ENCODE measurements at places on chromosomes 11 and 22.

DNA sequence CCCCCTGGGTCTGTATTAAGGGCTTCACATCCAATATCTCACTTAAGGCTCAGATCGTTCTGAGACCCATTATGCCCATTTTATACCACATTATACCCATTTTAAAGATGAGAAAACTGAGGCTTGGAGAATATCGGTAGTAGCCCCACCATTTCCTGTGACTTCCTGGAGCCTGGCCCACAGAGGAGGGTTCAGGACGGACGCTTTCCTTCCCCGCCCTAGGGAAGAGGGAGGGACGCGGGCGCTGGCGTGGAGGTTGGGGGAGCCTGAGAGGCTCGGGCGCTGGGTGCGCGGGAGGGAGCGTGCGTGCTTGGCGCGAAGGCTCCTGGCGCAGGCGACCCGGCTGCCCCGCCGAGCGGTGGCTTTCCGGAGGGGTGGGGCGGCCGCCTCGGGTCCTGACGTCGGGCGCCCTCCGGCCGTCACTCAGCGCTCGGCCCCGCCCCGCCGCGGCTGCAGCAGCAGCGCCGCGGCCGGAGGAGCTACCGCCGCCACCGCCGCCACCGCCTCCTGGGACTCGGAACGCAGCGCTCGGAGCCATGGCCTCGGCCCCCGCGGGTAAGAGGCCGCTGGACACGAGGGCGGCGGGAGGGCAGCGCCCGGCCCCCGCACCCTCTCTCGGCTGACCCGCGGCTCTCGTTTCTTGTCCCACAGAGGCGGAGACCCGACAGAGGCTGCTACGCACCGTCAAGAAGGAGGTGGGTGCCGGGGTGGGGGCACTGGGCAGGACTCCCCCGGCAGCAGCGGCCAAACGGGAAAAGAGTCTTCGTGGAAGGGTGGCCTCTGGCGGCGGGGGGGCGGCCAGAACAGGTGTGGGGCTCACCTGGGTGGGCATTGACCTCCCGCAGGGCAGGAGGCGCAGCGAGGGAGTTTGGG lies at the start of gene SGSM1:
SGSM1 (plus strand) TSS at position 422 of the 873 bp plus-strand sequence; CDS start at position 537, 115 bp downstream.
- DNase-seq = peak; percentile 55

DNA sequence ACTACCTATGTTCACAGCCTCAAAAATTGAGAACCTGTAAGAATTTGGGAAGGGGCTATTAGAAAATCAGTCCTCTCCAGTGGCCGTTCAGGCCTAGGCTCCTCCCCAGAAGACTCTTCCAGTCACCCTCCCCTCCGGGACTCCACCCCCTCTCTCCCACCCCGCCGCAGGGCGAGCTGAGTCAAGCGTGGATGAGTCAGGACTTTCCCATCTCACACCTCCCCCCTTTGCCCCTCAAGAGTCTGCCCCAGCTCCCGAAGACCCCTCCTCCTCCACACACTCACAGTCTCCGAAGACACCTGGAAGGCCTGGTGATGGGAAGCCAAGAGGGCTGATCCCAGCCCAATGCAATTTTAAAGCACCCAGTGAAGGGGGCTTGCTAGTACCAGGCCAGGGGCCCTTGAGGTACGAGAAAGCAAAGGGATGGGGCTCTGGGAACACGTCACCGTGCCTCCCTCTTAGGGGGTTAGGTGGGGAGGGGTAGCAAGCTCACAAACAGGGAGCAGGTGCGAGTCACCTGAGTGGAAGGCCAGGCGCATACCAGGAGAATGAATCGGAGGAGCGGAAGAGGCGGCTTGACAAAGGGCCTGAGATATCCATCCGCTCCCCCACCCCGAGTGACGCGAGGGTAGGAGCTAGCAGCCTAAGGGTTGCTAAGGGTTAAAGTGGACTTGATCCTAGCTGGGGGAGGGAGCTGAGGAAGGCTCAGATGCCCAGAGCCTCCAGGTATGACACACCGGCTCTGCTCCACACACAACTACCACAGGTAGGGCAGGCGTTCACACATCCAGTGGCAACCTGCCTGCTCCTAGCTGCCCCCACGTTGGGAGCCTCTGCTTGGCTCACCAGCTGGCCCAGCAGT lies 13.6 kb downstream of the BCL9L start:
- no peak for DNase-seq

- DNase-seq = no peak
Measured at GRCh38 chr22:29912141-29912540, 29.2 kb downstream of the MTMR3 start.

GRCh38 chr22:40324468-40325305 lies 21.6 kb upstream of the ADSL start:
- no peak for DNase-seq

GRCh38 chr11:64000740-64001483 lies 14.7 kb downstream of the OTUB1 start:
- DNase-seq = no peak

DNA sequence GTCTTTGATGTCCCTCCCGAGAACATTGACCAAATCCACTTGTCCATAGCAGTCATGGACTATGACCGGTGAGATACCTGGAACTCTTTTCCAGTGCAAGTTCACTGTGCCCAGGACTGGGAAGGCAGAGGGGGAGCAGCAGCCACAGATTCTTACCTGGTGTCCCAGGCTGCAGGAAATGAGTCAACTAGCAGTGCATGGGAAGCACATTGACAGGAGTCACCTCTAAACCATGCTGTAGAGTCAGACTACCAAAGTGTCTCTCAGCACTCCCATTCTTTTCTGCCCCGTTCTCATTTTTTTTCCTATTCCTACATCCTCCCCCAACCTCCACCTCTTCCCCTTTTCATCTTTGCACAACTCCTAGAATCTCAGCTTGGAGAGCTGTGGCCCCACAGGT lies 67.2 kb upstream of the OLFML1 start:
- no peak for DNase-seq
